Stimulated activated CD4-positive, alpha-beta T cell treated with anti-CD3 and anti-CD28 coated beads, Interleukin-15, amount 100 ng/mL, for 24 hours (primary cell): ENCODE measurements at places on chromosomes 7 and 10.

- no peak for DNase-seq
These were observed 41.9 kb downstream of the CREB3L2 start for GRCh38 chr7:137960020-137960419.

DNA sequence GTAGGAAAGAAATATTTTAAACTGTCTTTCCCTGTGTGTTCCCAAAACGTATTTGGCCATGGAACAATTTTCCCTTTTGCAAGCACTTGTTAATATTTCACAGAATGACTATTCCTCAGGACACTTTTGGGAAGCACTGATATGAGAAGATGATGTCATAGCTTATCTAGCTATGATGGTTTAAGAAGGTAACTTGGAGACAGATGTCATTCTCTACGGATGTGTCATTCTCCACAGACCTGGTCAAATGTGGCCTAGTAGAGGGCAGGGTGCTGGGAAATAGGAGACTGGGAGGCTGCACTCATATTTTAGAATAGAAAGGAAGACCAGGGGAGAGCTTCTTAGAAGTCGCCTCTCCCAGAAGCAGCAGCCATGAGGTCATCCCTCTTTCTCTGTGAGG is 220.7 kb upstream of the GLI3 start:
- DNase-seq, result no peak

GRCh38 chr10:95214369-95214768 is 20.3 kb downstream of the ACSM6 start:
- no peak for DNase-seq

DNA sequence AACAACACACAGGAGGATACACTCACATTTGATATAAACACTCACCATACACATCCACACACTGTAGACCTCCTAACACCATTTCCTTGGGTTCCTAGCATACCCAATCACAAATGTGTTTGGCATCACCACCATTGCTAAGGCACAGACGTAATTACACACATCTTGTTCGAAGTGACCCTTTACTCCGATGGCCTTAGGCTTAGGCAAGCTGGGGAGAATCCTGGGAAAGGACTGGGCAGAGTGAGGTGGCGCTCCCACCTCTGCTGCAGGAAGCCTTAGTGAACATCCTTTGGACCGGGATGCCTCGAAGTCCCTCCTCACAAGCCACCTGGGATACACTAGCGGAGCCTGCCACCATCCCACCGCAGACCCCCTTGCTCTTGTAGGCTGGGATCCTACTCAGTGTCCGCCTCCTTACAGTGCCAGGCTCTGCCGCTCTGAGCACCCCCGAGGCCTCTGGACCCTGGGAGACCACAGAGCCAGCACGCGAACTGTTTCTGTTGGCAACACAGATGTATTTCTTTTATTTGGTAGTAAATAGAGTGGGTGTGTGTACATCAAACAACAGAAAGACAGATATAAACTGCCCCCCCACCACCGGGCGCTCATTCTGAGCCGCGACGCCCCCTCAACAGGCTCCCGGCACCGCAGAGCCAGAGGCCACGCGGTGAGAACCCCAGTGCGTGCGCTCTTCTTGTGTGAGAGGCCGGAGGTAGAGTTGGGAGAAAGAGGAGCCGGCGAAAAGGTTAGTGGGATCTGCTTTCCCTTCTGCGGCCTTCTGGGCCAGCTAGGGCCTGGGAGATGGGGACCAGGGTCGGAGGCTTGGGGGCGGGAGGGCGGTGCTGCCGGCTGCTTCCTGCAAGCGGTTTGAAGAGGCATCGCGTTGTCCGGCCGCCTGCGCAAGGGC is 5.9 kb upstream of the HMX2 start:
- no peak for DNase-seq

DNA sequence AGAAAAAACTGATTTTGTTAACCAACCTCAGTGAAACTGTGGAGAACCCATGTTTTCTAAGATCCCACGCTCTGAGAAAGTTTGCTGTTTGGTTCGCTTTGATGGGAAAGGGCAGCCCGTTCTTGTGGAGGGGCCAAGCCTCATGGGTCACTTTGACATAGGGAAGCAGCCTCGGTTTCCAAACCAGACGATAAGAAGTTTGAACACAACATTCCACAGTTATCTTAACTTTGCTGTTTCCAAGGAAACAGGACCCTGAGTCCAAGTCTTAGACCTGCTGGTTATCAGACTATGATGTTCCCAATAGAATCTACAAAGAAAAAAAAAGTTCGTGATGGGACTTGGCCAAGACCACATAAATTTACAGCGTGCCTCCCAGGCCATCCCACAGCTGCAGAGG is 182.3 kb downstream of the NRP1 start:
- DNase-seq, result no peak

- DNase-seq, result no peak
These were observed 31.3 kb downstream of the PAX2 start for GRCh38 chr10:100776671-100777070.
